ENCODE measurements at places on chromosomes 12 and 14. TPM values are rescaled to one million over a fixed set of nuclear protein-coding genes. Genes with fewer than 3 reads are reported as not detected.

The WDR20 gene
- 31.9 TPM for total RNA-seq

The TBC1D30 gene
- total RNA-seq = 0.13 TPM

DNA sequence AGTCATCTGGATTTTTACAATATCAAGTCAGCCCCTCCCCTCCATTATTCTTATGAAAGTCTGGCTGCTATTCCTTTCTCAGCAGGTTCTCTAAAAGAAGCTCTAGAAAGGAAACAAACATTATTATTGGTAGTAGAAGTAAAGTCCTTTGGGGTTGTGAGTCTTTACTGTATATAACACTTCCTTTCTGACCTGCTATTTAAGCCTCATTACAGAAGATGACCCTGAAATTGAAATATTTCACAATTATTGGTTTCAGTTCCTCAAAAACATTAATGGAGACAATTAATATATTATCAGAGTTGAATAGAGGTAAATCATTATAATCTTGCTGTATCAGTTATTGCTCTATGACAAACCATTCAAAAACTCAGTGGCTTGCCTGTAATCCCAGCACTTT, 19.3 kb downstream of the PLEKHA5 start:
- no peak for DNase-seq
- H3K4me3 ChIP-seq = no peak overlapping the region
- H3K27ac ChIP-seq = no peak overlapping the region

DNA sequence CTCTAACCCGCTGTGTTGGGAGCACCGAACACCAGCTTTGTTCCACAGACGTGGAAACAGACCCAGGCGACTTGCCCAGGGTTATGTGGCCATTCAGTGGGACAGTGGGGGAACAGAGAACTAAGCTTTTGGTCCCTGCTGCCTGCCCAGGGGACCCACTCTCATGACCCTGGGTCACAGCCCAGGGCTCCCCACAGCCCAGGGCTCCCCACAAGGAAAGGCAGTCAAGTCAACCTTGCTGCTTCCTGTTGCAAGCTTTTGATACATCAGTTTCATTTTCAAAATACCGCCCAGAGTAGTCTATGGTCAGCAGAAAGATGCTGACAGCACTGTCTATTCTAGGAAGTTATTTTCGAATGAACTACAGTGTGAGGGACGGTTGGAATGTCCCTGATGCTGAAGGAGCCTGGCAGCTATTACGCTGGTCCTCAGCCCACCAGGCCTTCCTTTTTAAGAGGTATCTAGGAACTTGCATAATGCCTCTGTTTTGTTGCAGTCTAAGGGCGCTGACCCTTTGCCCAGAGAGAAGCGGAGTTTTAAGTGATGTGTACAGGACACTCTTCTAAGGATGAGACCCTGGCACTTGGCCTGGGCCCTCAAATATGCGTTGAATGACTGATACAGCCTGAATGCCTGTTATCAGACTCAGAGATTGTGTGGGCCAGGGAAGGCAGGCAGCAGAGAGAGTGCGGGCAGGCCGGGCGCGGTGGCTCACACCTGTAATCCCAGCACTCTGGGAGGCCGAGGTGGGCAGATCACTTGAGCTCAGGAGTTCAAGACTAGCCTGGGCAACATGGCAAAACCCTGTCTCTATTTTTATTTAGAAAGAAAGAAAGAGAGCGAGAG, 12.6 kb upstream of the TTC7B start:
- peaks cover under 1% of the 10 kb centered on the region for H3K27me3 ChIP-seq
- peaks cover 11% of the 10 kb centered on the region for H3K36me3 ChIP-seq
- H3K4me3 ChIP-seq = peak overlapping the region; percentile 74

- H3K27ac ChIP-seq = no peak overlapping the region
- no peak overlapping the region for H3K4me3 ChIP-seq
- H3K27me3 ChIP-seq = peaks cover 26% of the 10 kb centered on the region
- no peak for DNase-seq
These were observed 20.3 kb upstream of the PPP1R1A start for GRCh38 chr12:54608769-54609168.

GRCh38 chr12:107641154-107641553, 44.4 kb upstream of the PWP1 start:
- H3K4me3 ChIP-seq = no peak overlapping the region
- H3K27ac ChIP-seq = no peak overlapping the region
- H3K27me3 ChIP-seq = no peaks in the 10 kb centered on the region
- no peaks in the 10 kb centered on the region for H3K4me1 ChIP-seq
- DNase-seq = no peak
- no peaks in the 10 kb centered on the region for H3K36me3 ChIP-seq
